ENCODE measurements at places on chromosomes 12 and 14.

DNA sequence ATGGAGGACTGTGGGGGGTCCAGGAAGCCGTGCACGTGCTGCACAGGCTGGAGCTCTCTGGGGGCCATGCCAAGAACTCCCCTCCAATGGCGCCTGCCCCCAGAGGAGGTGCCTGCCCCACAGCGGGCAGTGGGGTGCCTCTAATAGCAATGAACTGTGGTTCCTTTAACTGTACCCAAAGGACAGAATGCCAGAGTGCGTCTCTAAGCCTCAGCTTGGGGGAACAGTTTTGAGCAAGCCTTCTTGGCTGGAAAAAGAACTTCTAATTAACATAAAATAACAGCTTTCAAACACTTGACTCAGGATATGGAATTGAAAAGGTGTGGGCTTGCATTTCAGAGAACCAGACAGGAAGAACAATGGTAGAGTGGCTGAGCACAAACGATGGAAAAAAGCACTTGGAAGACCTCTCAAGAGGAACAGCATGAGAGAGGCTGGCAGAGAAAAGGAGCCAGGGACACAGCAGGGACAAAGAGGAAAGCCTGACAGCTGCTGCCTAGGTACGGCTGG lies 195.6 kb downstream of the TTC7B start:
- DNase-seq, result no peak

DNA sequence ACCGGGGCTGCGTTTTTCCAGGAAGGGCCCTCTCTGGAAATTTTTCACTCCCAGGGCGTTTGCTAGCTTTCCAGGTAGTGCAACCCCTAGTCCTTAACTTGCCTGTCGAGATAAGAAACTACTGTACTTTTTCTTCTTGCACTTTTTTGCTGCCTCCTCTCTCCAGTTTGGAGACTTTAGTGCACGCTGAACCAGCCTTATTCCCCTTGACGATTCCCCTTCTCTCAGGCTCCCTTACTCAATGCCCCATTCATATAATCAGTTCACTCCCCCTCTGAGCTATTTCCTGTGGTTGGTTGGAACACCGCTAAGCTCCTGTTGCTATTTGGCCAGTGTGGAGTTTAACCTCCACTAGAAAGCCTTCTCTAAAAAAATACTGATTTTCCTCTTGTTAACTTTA lies 682 bp downstream of the CREBL2 start:
- peak; percentile 28 for DNase-seq

DNA sequence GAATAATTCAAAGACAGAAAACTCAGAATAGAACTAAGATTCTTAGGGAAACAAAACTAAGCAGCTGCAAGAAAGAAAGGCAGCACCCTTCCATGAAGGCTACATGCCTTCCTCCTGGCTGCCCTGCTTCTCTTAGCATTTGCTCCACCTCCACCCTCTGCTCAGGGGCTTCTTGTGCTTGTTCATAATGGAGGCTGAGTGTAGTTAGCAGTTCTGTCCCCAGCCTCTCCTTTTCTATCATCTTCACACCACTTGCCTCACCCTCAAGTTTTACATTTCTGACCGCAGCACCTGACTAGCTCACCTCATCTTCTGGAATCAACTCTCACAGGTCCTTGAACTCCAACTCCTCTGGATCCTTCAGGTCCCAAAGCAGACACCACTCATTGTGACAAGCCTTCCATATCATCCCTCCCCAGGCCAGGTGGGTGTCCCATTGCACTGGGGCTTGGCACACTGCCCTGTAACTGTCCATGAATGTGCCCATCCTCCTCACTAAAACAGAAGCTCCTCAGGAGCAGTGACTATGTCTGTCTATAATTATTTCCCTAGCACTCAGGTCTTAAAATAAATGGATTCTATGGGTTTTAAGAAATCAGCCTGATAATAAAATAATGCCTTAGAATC lies 139.1 kb downstream of the TMTC1 start:
- no peak for DNase-seq

GRCh38 chr12:2190085-2190484 lies 137.3 kb downstream of the CACNA1C start:
- no peak for DNase-seq

DNA sequence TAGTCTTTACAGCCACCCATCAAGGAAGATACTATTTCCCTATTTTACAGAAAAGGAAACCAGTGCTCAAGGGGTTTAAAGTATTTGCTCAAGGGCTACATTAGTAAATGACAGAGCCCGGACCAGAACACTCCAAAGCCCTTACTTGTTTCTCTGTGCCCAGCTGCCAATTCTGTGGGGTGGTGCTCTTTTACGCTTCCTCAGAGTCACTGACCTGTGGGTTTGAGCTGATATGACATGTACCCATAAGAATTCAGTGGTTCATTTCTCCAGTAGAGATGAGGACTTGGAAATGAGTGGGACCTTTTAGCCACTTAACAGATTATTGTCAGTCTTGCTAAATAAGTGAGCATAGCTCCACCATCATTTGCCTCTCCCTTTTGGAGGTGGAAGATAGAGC lies 37.4 kb upstream of the NKX2-8 start:
- no peak for DNase-seq

- DNase-seq, result no peak
Measured at GRCh38 chr12:82803201-82803600, 116.5 kb downstream of the TMTC2 start.

DNA sequence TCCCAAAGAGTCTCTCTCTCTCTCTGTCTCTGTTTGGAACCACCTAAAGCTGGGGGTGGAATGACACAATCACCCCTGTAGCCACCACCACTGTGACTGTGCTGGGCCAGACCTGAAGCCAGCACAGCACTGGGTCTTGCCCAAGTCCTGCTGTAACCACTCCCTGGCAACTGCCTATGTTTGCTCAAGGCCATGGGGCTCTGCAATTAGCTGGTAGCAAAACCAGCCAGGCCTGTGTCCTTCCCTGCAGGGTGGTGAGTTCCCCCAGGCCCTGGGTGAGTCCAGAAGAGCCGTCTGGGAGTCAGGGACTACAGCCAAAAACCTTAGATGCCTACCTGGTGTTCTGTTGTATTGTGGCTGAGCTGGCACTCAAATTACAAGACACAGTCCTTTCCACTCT lies 50.8 kb downstream of the DGLUCY start:
- DNase-seq, result peak; percentile 9

GRCh38 chr12:49369411-49370145 lies 2.3 kb downstream of the SPATS2 start:
- DNase-seq, result peak; percentile 38

- no peak for DNase-seq
Measured at GRCh38 chr14:91010153-91010533, 50.3 kb downstream of the RPS6KA5 start.

GRCh38 chr12:113462117-113462774 lies 9.4 kb downstream of the LHX5 start:
- DNase-seq, result peak; percentile 74

DNA sequence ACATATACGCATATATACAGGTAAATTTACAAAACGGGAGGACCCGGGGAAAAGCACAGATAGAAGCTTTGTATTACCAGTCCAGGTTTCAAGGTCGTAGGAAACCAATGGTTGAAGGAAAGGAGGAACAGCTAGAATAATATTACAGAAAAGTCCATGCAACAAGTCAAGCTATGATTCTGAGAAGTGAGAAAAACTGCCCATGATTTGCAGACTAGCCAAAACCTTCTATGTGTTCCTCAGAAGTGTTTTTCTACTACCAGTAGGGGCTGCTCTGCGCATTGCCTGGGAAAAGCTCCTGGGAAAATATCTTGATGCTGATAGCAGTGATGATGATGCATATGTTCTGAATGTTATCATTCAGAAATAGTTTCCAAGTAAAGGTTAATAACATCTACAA lies 2.2 kb downstream of the PDZRN4 start:
- DNase-seq, result no peak

GRCh38 chr14:43471595-43471994 lies 1035.5 kb downstream of the FSCB start:
- no peak for DNase-seq

DNA sequence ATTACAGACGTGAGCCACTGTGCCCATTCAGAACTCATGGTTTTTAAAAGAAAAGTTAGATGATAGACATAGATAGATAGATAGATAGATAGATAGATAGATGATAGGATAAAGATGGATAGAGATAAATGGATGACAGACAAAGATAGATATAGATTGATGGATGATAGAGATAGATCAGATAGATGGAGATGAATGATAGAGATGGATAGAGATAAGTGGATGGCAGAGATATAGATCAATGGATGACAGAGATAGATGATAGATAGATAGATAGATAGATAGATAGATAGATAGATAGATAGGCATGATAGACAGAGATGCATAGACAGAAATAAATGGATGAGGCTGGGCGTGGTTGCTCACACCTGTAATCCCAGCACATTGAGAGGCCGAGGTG lies 13.7 kb upstream of the SLC25A3 start:
- DNase-seq, result no peak

DNA sequence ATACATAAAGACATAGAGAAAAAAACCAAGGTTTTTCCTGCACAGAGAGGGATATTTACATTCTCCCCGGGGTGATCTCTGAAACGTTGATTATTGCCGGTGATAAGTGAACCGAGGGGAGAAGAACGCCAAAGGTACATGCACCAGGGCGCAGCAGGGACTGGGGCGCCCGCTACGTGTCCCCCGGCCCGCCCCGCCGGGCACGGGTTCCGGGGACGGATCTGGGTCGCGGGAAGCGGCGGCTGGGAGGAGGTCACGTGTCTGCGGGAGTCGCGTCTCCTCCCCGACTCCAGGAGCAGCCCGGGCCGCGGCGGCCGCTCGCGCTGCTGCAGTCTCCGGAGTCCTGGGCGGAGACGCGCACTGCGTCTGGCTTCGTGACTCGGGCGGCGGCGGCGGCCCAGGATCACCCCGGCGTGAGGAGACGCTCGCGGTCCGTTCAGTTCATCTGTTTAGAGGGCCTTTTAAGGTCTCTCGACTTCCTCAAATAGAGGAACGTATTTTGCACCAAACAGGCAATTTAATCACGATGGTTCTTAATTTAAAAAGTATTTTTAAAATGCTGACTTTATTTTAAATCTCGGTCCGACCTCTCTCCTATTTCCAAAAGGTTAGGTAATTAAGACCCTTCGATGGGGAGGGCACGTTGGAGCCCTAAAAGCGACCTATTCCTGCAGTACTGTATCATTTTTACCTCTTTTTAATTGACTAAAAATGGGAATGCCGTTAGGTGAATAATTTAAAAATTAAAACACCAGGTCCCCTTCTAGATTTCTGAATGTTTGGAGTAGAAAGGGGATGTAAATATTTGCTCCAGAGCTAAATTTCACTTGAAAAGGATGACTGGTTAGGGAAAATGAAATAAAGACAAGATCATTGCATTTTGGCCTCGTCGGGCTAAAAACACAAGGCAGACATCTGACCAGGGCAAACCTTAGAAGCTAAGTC lies 1.8 kb upstream of the BHLHE41 start:
- DNase-seq, result peak; percentile 80

GRCh38 chr14:103228076-103228806 lies 105.0 kb downstream of the TNFAIP2 start:
- DNase-seq, result no peak

DNA sequence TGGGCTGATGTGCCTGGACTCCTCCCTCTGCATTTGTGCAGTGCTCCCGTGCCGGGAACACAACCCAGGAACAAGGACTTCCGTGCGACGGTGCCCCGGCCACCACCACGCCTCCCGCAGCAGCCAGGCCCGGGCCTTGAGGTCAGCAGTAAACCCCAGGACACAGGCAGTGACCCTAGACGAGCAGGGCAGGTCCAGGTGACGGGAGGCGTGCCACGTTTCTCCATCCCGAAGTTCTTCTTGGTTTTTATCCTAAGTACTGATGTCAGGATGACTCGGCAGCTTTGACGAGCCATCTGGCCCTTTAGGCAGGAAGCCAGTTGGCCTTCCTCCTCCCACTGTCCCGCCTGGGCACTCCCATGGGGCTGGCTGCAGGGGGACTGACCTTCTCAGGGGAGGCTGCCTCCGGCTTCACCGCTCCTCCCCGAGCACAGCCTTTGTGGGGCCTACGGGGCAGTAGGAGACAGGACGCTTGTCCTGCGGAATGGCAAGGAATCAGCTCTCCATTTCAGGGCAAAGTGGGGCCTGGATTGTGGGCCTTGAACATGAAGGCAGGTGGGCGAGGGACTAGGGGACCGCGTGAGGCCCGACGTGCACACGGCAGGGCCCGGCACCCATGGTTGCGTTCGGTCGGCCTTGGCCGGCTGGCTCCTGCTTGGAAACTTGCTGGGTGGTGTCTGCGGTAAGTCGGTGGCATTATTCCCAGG lies 94.1 kb downstream of the FBXL14 start:
- peak; percentile 37 for DNase-seq

DNA sequence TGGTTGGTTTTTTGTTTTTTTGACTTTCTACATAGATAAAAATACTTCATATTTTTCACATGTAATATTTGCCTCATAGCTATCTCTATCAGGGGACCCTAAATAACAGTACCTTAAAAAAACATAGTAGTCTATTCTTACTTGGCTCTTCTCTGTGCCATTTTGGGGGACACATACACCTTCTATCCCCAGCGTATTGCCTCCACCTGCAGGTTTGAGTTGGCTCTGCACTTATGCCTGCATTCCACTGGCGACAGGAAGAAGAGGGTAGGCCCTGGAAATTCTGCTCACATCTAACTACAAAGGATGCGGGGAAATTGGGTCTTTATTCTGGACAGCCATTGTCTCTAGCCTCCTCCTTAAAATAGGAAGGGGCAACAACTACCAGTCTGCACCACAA lies 13.8 kb upstream of the IFI27L2 start:
- DNase-seq, result no peak

- DNase-seq, result no peak
Measured at GRCh38 chr12:30990776-30991175, 64.2 kb downstream of the TSPAN11 start.

- no peak for DNase-seq
Measured at GRCh38 chr12:3250034-3250433, 172.9 kb downstream of the TSPAN9 start.

DNA sequence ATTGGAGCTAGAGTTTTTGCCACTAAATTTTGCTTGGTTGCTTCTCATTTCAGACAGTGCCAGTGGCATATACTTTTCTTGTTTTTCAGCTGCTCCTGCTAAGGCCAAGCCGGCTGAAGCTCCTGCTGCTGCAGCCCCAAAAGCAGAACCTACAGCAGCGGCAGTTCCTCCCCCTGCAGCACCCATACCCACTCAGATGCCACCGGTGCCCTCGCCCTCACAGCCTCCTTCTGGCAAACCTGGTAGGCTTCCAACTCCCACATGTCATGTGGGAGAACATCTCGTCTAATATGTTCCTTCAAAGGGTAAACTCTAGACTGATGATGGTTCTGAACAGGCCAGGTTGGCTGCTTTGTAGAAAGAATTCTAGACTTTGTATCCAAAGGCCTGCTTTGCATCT lies 11.0 kb downstream of the DLST start:
- peak; percentile 34 for DNase-seq

GRCh38 chr14:40386433-40386832 lies 954.2 kb upstream of the FBXO33 start:
- DNase-seq, result no peak

- no peak for DNase-seq
Measured at GRCh38 chr12:98022961-98023360, 492.4 kb upstream of the TMPO start.

GRCh38 chr14:69636718-69637480 lies 25.5 kb downstream of the SUSD6 start:
- DNase-seq, result no peak

DNA sequence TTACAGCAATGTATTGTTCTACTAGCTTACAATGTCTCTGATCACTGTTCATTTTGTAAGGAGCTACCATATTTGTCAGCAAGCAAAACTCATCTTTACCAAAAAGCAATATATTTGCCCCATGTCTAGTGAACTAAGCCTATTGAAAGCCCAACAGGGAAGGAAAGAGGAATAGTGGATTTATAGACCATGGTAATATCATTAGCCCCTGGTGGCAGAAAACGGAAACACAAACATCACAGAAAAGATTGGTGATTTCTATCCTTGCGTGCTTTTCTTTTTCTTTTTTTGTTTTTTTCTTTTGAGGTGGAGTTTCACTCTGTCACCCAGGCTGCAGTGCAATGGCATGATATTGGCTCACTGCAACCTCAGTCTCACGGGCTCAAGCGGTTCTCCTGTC lies 1562.4 kb upstream of the TMEM132C start:
- DNase-seq, result no peak

Measured in inflammatory macrophage (primary cell).